ENCODE measurements at places on chromosomes 1 and 21. TPM values are rescaled to one million over a fixed set of nuclear protein-coding genes. Genes with fewer than 3 reads are reported as not detected.

The GCSAML gene
- not detected for total RNA-seq

DNA sequence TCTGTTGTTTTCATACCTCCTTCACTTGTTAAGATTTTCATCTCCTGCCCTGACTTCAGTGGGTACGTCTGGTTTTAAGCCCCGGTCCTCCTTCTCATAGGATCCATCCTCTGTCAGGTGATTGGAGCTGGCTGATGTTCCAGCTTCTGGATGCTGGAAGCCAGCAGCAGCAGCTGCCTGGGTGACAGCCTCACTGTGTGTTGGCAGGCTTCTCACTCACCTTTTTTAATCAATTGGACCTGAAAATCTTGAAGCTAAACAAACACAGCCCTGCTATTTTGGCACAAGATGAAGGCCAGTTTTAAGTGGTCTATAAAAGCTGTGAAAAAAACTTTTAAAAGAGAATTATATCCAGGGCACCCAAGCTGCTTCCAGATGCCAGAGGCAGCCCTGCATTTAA is 181.0 kb downstream of the DISC1 start:
- no peak for DNase-seq

The LCE3D gene
- total RNA-seq: not detected

DNA sequence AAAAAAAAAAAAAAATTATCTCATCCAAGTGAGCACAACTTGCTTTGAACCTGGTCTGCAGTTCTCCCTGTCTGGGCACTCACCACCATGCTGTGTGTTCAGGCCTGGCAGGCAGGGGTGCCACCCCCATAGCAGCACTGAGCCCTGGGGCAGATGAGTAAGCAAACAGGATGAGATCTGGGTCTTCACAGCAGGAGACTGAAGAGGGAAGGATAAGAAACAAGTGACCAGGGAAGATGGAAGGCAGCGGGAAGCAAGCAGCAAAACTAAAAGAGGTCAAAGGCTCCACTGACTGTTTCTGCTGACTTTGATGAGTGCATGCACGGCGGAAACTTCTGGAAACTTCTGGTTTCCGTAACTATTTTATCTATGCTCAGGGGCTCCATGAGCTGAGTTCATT is 133.5 kb upstream of the SOD1 start:
- DNase-seq: no peak

The LHX4 gene
- total RNA-seq: not detected

GRCh38 chr1:39898648-39899603 is 2.8 kb downstream of the MYCL start:
- peak; percentile 87 for DNase-seq

The CRP gene
- not detected for total RNA-seq
